Stimulated activated CD4-positive, alpha-beta T cell treated with anti-CD3 and anti-CD28 coated beads, Interleukin-12 subunit alpha, Interleukin-12 subunit beta, amount 100 ng/mL, for 48 hours (primary cell): ENCODE measurements at places on chromosomes 3 and 15.
A peak's percentile ranks its signal among the peaks of the same experiment; 100 is the strongest.

GRCh38 chr3:120678331-120678947 is 3.6 kb downstream of the HGD start:
- DNase-seq = no peak

- no peak for DNase-seq
Measured at GRCh38 chr3:188979669-188980310, 192.0 kb upstream of the TPRG1 start.

DNA sequence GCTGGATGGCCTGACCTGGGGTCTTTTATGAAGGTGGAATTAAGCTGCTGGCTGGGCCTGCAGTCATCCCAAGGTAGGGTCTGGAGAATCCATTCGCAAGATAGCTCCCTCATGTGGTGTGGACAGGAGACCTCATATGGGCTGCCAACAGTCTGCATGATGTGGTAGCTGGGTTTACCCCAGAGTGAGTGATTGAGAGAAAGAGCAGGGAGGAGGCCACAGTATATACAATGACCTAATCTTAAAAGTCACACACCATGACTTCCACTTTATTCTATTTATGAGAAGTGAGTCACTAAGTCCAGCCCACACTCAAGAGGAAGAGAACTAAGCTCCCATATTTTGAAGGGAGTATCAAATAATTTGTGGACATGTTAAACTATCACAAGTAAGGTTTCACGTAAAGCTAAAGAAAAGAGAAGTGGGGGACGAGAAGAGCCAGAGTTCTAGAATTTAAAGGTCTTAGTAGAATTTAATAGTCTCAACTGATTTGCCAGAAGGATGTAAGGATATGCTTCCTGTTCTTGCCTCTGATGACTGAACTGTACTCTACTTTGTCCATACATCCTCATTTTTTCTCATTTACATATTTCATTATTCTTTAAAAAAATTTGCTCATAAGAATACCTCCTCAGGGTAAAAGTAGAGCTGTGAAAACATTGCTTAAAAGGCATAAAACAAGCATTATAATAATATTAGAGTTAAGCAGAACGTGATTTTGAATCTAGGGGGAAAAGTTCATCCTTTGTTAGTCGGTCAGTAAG is 184.4 kb downstream of the PEX5L start:
- DNase-seq = no peak

- DNase-seq = no peak
Measured at GRCh38 chr3:161474139-161474538, 22.5 kb upstream of the OTOL1 start.

- peak; percentile 4 for DNase-seq
Measured at GRCh38 chr15:23857028-23857641, 170.0 kb upstream of the NDN start.

GRCh38 chr15:77168616-77169015 is 97.7 kb upstream of the TSPAN3 start:
- no peak for DNase-seq

DNA sequence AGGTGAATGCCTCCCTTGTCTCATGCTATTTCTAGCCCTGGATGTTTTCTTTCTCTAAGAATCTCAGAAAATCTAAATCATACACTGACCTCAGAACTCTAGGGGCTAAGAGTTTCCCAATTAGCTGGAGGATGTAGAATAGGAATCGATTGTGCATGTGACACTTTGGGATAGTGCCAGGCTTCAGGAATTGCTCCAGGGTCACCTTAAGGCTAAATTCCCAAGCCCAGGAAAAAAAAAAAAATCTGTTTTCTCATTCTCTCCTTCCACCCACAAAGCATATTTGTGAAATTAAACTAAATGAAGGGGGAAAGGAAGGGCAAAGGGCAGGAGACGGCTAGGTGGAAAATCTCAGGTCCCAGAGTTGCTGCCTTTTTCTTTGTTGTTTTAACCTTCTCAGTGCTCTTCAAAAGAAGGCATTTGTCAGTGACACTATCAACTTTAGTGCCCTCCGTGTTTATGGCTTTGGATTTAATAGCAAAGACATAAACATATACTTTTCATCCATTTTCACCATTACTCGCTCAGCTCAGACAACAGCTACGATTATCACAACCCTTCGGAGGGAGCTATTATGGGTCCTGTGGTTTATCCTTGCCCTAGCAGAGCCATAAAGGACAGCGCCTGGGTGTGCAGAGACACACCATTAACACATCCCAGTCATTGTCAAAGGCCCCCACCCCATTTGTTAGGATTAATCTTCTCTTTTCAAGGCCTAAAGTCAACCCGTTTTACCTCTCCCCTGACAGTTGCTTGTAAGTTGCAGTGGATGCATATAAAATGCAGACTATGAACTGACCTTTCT is 271.7 kb downstream of the PDZRN3 start:
- no peak for DNase-seq

DNA sequence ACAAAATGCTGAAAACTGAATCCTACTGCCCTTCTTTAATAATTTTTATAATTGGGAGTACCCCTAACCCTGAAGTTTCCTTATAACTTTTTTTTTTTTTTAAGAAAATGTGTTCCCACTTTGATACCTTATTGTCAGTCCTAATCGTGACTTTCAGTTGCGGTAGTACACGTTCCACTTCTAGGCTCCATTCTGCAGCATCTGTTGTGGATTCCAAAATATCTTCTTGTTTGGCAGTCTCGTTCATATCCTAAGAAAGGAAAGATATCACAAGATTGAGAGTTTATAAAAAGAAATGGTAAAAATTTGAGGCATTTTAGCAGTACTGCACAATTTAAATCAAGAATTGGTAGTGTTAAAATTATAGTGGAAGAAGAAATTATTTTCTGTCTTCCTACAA is 30.8 kb downstream of the IFT57 start:
- DNase-seq = no peak
